ENCODE measurements at places on chromosomes 12 and 14.

DNA sequence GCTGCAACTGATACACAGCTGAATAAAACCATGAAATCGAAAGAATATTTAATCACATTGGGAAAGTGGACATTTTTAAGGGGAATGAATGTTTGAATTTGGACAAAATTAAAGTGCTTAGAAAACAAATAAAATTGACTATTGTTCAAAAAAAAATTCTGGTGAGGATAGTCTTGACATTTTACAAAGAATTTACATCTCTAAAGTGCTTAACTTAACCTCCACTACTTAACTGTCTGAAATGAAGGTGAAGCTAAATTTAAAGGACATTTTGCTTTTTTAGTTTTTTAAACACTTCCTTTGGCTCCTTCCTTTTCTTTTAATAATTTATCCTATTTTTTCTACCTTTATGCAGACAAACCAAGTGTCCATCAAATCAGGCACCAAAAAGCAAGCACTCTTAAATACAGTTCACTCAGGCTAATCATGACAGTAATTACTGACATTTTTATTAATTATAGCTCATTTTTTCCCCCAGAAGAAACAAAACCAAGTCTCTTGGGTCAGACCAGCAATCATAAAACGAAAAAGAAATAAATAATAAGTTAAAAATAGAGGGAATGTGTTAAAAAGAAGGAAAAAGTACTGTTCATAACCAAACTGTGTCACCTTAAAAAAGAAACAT is 5.7 kb upstream of the CCND2 start:
- DNase-seq: no peak

DNA sequence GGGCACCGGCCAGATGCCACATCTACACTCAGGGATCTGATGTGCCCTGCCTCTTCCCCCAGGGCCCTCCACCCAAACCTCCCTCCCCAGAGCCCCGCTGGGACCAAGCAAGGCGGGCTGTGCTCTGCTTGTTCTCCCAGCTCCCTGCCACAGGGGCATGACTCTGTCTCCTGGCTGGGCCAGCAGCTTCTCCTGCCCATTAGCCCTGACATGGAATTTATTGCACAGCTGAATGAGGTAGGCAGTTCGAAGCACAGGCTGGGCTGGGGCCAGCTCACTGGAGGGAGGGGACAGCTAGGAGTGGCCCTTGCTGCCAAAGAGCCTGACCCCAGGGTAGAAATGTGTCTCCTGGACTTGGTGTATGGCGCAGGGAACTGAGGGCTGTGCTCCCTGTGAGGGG is 42.4 kb downstream of the ARL6IP4 start:
- DNase-seq: no peak

DNA sequence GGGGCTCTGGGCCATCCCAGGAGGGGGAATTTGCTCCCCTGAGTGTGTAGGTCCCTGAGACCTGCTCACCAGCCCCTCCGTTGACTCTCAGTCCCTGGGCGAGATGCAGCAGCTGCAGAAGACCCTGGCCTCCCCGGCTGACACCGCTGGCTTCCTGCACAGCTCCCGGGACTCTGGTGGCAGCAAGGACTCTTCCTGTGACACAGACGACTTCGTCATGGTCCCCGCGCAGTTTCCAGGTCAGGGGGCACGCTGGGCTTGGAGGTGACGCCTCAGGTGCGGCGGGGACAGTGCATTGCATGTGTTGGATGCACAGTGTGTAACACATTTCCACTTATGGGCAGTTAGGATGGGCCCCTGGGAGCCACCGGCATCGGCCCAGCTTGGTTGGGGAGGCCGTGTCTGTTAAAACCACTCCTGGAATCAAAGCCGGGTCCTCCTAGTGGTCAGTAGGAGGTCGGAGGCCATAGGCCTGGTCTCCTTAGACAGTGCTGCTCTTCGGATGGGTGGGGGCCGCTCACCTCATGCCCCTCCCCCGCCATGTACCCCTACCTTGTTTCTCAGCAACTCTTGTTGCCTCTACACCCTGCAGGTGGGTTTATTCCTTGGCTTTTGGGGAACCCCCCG is 17.1 kb upstream of the PUS1 start:
- DNase-seq: no peak

- no peak for DNase-seq
Observed at GRCh38 chr14:64611358-64612020, 61.7 kb downstream of the PPP1R36 start.
